ENCODE measurements at places on chromosomes 1 and 21. TPM values are rescaled to one million over a fixed set of nuclear protein-coding genes. Genes with fewer than 3 reads are reported as not detected.

- no peak for DNase-seq
These were observed 4.3 kb downstream of the REN start for GRCh38 chr1:204161609-204162493.

- DNase-seq: no peak
These were observed 28.9 kb downstream of the VANGL1 start for GRCh38 chr1:115670476-115671175.

DNA sequence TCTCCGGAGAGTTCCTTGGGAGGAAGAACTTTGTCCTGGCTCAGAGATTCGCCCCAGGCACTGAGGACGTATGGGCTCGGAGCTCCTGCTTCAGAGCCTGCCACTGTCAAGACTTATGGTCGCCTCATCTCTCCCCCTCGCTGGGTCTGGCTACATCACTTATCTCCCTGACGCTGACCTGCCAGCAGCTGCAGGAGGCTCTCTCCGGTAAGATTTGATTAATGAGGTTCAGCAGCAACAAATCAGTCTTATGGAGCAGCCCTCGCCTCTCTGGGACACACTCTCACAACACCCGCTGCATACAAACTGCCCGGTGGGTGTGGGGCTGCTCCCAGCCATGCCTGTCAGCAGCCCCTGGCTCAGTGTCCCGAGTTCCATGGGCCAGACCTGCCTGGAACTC lies 297.8 kb downstream of the RRAGC start:
- DNase-seq: no peak

DNA sequence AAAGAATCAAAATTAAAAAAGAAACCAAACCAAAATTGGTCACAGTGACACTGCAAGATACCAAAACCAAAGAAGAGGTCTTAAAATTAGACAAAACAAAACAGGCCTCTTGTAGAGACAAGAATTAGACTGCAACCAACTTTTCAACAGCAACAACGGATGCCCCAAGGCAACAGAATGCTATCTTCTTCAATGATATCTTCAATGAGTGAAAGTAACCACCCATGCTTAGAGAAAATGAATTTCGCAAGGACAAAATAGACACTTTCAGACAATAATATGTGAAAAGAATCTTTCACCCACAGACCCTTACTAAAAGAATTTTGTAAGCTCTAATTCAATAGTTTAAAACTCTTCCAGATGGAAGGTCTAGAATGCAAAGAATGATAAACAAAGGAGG lies 41.7 kb downstream of the USP48 start:
- DNase-seq: no peak

- no peak for DNase-seq
These were observed 188.5 kb downstream of the GRIK3 start for GRCh38 chr1:36845802-36846201.

SYTL1 gene
- total RNA-seq: 0.55 TPM

LCE1E gene
- not detected for total RNA-seq

RAB13 gene
- 34.1 TPM for total RNA-seq

DISP3 gene
- total RNA-seq: not detected

GRCh38 chr1:26045722-26046245 lies at the start of gene SLC30A2:
Gene SLC30A2, minus strand, starts transcription at chr1:26046118. Its CDS starts 222 bp downstream, at chr1:26045896.
- no peak for DNase-seq

DNA sequence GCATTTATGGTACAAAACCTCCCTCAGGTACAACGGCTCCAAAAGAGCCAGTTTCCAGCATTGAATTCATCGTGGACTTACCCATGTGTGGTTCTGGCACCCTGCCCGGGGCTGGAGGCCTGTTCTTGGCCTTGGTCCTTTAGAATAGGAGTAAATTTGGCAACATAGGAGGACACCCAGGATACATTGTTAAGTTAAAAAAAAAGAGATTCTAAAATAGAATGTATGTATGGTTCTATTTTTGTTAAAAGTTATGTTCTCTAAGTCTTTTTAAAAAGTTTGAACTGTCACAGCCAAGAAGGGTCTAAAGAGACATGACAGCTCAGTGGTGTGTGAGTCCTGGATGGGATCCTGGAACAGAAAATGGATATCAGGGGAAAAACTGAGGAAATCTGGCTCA lies 25.9 kb downstream of the EPHX1 start:
- DNase-seq: peak; percentile 84

- no peak for DNase-seq
These were observed 1010.3 kb downstream of the AMY1C start for GRCh38 chr1:104760017-104760416.

- no peak for DNase-seq
These were observed 30.8 kb downstream of the SPAG17 start for GRCh38 chr1:118154220-118154619.

DNA sequence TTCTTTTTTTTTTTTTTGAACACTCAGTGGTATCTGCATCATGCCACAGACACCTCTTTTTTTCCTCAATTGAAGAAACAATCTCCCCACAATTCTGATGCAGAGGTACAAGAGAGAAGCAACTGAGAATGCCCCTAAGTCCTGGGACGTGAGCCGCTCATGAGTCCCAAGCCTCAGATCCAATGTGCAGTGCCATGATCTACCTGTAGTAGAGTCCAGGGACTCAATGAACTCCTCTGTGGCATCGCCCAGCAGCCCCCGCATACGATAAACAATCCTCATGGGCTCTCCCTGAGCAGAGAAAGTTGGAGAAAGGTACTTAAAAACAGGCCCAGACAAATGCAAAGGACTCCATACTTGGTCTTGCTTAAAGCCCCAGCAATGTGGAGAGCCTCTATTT lies 113.1 kb downstream of the UBR4 start:
- DNase-seq: no peak

DNA sequence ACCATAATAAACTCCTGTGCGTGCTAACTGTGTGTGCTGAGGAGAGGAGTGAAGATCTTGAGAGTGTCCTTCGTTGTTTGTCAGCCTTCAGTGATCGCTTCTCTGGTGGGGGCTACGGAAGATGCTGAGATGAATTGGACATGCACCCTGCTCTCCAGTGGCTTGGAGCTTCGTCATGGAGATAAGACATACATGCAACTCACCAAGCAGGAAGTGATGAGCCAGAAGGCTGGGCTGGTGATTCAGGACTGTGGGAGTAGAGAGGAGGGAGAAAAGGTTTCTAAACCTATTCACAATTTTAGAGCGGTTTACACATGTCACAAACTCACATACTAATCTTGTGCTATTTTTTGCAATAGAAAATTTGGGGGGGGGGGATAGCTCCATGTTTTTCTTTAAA lies 128.9 kb upstream of the ADAR start:
- no peak for DNase-seq

TNFRSF9 gene
- total RNA-seq: not detected

CFHR2 gene
- not detected for total RNA-seq

SDHC gene
- total RNA-seq: 23.5 TPM

DNA sequence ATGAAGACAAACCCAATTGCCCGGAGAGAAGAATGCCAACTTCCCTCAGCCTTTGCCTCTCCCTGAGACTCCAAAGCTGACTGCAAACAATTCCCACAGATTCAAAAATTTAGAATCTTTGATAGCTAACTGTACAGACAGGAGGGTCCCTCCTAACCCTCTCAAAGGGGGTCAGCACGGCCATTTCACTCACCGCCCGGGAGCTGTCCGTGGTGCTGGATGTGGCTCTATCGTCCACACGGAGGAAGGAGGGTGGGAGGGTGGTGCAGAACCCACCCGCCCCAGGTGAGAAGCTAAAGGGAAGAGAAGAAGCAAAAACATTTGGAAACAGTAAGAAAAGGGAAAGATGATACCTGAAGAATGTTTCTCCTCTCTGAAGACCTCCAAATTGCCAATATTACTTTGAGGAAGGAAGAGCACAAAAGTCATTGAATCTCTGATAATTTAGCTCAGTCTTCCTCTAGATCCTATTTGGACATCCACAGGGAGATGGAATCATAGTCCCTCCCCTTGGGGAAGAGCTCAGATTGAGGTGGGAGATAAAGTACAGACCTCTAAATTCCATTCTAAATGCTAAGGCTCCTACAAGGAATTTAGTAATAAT lies 45.6 kb downstream of the RHBG start:
- no peak for DNase-seq

GRCh38 chr1:175674186-175674585 lies 69.2 kb downstream of the TNR start:
- DNase-seq: no peak

DNA sequence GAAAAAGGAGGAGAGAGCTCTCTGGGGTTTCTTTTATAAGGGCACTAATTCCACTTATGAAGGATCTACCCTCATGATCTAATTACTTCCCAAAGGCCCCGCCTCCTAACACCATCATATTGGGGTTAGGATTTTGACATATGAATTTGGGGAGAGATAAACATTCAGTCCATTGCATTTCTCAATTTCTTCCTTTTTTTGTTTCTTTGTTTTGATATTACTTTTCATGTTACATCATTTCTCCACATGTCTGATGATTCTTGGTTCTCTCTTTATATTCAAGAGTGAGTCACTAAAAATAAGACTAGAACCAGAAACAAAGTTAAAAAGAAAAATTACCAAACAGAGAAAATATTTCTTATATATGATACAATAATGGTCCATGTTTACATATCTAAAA lies 63.2 kb upstream of the DUSP10 start:
- no peak for DNase-seq

FASLG gene
- not detected for total RNA-seq

DNA sequence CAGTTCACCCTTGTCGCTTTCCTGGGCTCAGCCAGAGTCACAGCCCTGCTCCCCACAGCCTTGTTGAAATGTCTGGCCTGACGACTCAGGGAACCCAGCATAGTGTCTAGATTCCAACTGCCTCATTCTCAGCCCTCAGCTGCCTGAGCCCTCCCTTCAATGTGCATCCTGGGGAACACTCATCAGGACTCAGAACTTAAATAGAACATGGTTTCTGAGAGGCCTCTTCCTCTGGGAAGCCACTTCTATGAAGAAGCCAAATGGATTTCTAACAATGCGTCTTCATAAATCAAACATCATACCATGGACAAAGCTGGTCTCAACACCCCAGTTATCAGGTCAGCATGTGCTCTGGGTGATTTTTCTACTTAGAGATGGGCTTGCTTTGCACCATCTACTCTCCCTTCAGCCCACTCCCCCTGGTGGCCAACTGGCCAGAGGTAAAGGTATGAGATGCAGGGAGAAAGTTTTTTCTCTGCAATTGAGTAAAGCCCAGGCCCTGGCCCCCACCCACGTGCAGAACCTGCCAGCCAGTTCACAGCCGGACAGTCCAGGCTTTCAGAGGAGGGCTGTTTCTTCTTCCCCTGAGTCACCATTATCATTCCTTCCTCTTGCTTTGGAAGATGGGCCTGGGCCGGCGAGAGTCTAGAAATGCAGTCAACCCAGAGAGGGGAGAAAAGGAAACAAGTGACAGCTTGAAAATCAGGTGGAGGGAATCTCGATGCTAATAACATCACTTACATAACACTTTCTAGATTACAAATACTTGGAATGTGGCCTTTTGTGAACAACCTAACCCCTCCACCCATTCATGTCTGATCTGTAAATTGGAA lies 32.1 kb downstream of the CD244 start:
- no peak for DNase-seq

CFHR4 gene
- not detected for total RNA-seq

- DNase-seq: peak; percentile 70
These were observed 16.2 kb upstream of the FAAP20 start for GRCh38 chr1:2210786-2211185.

TRIM67 gene
- 0.36 TPM for total RNA-seq

DNA sequence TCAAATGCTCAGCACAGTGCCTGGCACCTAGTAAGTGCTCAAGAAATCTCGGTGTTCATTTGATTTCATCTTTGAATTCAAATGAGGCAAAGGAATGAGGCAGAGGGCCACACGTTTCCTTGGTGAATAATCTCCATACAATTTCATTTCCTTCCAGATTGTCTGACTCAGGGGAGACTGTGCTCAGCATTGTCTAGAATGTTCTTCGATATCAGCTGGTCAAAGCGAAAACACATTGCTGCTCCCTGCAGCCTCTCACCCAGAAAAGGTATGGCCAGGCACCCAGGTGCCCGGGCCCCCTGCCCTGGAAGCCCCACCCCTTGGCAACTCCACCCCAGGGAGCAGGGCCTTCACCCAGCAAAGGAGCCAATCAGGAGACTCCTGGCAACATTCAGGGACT lies 55.8 kb downstream of the FBXO2 start:
- DNase-seq: no peak

- DNase-seq: no peak
These were observed 228.4 kb upstream of the COA6 start for GRCh38 chr1:234144901-234145300.

- DNase-seq: peak; percentile 85
These were observed 152.8 kb downstream of the TENT5C start for GRCh38 chr1:117758444-117759316.

TFF2 gene
- total RNA-seq: not detected

DNA sequence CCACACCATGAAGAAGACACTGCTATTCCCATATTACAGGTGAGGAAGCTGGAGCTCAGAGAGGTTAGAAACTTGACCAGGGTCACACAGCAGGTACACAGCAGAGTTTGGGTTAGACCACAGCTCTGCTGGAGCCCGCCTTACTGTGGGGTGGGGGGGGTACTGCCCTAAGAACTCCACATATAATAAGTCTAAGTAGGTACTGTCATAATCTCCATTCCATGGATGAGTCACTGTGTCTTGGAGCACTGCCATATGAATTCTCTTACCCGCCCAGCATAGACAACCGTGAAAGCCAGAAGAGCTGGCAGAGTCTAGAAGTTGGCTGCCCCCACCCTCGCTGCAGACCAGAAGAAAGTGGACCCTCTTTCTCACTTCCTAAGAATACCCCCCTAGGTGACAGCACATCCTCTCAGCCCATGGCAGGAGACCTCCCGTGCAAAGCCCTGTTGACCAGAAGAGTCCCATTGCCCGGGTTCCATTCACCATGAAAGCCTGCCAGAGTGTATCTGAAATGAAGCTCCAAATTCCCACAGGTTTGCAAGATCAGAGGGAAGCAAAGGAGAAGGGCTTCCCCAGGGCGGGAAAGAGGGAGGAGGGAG lies 5.2 kb upstream of the PLA2G2D start:
- peak; percentile 68 for DNase-seq

MYOM3 gene
- total RNA-seq: under 0.01 TPM

GRCh38 chr1:8739377-8739776 lies 78.1 kb downstream of the RERE start:
- no peak for DNase-seq

GJC2 gene
- 4.2 TPM for total RNA-seq

DNA sequence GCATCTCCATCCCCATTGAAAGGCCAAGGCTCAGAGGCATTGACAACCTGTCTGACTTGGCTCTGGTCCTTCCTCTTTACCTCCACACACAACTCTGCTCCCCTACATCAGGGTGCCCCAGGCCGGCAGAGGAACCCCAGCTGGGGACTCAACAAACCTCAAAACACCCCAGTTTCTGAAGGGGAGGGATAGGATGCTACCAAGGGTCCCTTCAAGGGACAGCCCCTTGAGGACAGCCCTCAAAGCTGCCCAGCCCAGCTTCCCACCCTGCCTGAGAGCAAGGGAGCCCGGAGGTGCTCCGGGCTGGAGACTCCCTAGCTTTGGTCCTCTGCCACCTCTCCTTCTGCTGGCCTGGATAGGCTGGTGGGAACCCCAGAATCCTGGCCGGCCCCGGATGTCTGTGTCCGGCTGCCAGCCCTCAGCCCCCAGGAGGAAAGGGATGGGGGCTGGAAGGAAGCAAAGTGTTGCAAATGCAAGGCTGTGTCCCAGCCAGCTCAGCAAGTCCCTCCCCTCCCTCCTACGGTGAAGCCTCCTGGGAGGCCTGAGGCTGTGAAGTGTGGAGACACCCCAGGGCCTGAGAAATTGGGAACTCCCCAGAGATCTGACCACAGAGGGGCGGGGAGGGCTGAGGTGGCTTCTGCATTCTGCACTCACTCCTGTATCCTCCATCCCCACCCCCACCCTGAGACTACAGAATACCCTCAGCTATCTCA lies 1.1 kb upstream of the MARCKSL1 start:
- no peak for DNase-seq

GRCh38 chr1:234849832-234850231 lies 239.9 kb upstream of the IRF2BP2 start:
- no peak for DNase-seq

CELA3B gene
- total RNA-seq: not detected

SPATA46 gene
- total RNA-seq: not detected

Data from sigmoid colon (tissue), 7 donors.